ENCODE measurements at places on chromosomes 13 and 19.

DNA sequence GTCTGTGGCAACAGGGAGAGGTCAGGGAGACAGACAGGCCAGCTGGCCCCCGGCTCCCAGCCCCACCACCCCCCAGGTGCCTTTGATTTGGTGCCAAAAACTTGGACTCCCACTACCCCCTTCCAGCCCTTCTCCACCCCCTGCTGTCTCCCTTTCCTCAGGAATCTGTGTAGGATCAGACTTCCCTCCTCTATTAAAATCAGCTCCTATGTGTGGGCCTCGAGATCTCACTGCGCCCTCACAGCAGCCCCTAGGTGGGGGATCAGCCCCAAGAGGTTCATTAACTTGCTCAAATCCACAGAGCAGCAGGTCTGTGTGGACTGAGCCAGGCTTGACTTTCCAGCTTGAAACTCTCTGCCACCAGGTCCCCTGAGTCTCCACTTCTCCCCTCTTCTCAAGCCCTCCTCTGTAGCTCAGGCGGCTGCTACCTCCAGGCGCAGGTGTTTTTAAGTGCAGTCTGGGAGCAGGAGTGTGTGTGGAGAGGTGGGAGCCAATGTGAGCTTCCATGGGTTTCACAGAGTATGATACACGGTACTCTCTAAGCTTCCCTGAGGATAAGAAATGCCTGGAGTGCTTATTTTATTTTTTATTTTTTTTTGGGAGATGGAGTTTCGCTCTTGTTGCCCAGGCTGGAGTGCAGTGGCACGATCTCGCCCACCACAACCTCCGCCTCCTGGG, 1.7 kb downstream of the GAPDHS start:
- no peak for DNase-seq

- no peak for DNase-seq
These were observed 1512.0 kb downstream of the SLITRK1 start for GRCh38 chr13:82370316-82370715.

DNA sequence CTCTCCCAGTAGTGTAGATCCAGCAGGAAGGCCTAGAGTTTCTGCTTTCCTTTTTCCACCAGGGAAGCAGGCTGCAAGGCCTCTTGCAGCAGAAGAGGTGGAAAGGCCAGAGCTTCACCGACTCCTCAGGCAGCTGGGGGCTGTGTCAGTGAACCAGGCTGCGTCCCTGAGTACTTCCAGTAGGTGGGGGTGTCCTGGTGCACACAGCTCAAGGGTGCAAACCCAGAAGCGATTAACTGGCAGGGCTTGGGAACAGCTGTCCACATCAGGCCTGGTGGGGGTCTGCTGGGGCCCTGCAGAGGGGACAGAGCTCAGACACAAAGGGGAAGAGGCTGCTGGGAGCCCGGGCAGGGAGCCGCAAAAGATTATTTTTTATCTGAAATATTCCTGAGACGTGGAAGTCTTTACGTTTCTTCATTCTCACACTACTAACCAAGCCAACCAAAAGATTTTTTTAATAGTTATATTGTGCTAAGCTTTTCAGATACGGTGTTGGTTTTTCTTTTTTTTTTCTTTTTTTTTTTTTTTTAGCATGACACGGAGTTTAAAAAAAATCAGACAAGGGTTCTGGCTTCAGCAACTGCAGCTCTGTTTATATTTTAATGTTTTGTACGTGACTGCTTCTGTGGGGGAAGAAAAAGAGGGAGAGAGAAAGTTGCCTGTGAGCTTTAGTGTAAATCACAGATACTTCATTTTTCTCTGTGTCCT, 11.0 kb downstream of the TSHZ3 start:
- no peak for DNase-seq

DNA sequence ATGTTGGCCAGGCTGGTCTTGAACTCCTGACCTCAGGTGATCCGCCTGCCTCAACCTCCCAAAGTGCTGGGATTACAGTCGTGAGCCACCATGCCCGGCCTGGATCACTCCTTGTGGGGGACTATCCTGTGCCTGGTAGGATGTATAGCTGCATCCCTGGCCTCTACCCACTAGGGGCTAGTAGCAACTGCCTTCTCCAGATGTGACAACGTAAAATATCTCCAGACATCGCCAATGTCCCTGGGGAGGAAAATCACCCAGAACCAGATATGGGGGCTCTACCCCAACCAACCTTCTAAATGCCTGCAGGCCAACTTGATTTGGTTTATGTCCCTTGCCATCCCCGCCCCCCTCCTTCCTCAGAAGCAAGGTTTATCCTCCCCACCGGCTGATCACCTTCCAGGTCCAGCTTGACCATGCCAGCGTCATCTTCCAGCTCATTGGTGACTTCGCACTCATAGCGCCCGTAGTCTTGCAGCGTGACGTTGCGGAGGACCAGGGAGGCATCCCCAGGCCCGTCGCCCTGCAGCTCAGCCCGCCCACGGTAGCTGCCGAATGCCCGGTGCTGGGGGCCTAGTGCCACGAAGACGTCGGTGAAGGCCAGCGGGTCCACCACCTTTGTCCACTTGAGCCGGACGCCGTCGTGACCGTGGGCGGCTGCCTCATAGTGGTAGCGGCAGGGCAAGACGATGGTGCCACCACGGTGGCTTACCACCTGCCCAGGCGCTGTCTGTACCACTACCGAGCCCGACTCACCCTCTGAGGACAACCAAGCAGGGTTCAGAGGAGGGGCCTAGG, 12.5 kb downstream of the TM6SF2 start:
- DNase-seq: no peak

- DNase-seq: no peak
These were observed 65.4 kb upstream of the SOX1 start for GRCh38 chr13:112001571-112001970.

DNA sequence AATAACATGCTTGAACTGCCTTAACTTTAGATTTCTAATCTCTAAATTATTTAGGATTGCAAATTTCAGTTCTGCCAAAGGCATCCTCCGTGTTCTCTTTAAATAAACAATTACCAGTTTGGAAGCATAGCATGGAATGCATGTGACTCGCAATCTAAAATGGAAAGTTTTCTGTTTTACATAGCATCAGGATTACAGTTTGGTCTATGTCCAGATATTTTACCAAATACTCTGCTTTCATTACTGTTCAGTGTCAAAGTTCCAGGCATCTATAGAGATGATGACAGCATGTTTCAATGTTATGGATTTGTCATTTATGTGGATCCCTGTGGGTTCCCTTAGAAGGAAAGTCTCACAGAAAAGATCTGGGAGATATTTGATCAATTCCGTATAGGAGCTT, 16.8 kb downstream of the FLT1 start:
- no peak for DNase-seq

- DNase-seq: no peak
These were observed 5.5 kb upstream of the IFI30 start for GRCh38 chr19:18167975-18168645.

DNA sequence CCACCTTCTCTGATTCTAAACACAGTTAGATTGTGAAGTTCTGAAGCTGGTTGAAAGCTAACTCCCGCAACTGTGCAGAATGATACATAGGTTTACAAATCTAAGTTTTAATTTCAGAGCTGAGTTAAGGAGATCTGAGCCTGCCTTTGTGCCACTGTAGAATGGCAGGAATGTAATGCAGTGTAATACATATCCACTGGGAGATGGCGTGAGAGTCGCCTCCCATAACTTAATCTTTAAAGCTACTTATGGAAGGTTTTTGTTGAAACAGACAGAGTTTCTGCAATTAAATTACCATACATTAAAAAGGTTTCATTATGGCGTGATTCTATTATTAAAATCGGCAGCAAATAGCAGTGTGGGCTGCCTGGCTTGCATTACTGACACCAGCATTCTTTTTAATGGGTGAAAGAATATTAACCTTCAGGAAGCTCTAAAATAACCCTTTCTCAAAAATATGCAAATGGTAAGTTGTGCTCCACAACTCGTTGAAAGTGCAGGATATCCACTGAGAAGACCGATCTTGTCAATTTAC, 257.4 kb downstream of the OLFM4 start:
- DNase-seq: no peak

DNA sequence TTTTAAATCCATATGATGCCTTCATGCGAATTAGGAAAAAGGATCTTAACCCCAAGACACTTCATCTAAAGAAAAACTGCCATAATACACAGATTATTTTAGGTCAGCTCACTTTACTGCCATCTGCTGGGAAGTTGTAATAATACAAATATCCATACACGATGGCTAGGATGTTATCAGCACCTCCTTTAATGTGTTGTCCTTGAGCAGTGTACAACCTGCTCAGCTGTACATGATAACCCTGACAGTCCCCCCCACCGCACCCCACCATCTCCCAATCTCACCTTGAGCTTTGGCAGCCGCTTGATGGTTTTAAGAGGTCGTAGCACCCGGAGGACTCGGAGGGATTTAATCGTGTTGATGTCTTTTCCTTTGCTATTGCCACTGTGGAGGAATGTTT, 112.2 kb downstream of the IER2 start:
- DNase-seq: no peak

GRCh38 chr13:72566526-72566925, 160.9 kb downstream of the MZT1 start:
- no peak for DNase-seq

GRCh38 chr19:6095760-6096159, 14.5 kb downstream of the RFX2 start:
- no peak for DNase-seq

GRCh38 chr13:98284679-98285078, 107.6 kb upstream of the RNF113B start:
- DNase-seq: no peak

DNA sequence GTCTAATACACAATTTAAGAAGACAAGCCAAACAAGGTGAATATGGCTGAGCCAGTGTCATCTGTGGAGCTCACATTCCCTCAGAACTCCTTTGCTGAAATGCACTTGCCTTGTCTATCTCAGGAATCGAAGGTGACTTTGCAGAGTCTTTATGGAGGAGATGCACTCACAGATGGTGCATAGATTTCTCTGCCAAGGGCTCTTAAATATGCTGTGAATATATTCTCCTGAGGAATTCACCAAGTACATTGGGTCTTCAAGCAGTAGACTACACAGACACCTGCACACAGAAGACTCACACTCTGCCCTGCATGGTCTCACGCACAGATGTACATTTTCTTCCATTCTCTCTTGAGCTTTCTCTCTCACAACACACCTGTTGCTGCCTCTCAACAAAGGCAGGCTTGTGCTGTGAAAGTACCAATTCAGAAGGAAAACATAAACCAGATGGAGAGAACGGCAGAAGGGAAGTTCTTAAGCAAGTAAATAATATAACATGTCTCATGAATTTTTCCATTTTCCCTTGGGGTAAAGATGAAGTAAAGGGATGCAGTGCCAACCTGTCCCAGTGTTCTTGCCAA, 174.7 kb downstream of the DLEU7 start:
- no peak for DNase-seq

DNA sequence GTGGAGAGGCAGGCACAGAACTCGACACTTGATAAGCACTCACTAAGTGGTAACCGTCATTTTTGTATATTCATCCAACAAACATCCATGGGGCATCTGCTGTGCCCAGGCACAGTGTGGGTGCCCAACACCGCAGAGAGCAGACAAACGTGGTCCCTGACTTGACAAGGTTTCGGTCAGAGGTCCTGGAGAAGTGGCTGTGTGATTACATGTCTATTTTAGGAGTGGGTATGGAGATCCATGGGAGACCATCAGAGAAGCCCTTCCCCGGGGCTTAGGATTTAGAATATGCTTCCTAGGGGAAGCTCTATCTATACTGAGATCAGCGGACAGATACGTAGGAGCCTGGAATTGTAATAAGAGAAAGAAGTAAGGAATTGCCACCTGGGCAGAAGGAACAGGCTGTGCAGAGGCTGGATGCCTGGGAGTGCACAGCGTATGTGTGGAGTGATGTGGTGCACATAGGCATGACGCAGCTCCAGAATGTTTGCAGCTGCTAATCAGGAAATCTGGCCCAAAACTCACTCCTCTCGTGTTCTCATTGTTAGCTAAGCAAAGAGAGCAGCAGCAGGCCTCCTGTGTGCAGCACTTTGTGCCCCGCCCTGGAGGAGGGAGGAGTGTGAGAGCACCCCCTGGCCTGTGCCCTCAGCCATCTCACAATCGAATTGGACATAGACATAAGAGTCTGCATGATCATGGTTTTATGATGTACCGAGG, 23.0 kb upstream of the IRS2 start:
- DNase-seq: no peak

- no peak for DNase-seq
These were observed 619.0 kb downstream of the KCTD12 start for GRCh38 chr13:76267216-76267615.

DNA sequence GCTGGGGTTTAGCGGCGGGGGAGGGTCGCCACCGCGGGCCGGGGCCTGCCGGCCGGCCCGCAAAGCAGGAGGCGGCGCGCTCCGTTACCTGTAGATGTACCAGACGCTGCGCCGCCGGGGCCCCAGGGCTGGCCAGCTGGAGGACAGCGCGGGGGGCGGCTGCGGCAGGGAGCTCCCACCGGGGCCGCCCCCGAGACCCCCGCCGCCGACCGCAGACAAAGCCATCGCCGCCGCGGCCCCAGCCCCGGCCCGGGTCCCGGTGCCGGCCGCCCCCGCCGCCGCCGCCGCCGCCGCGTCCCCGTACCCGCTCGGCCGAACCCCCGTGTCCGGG, 24.8 kb downstream of the SHANK1 start:
- no peak for DNase-seq

DNA sequence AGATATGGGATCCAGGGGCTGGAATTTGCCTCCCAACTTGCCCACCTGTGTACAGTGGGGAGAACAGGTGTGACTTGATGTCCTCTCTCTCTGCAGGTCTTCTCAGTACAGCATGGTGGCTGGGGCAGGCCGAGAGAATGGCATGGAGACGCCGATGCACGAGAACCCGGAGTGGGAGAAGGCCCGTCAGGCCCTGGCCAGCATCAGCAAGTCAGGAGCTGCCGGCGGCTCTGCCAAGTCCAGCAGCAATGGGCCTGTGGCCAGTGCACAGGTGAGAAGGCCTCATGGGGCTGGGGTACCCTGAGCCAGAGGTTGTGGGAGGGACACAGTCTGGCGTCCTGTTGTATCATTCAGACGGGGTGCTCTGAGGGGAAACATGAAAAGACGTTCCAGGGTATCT, 3.0 kb downstream of the LENG8 start:
- no peak for DNase-seq

GRCh38 chr13:37023871-37024270, 23.3 kb downstream of the EXOSC8 start:
- no peak for DNase-seq

GRCh38 chr19:4908781-4909155, 533 bp upstream of the UHRF1 start:
- no peak for DNase-seq

DNA sequence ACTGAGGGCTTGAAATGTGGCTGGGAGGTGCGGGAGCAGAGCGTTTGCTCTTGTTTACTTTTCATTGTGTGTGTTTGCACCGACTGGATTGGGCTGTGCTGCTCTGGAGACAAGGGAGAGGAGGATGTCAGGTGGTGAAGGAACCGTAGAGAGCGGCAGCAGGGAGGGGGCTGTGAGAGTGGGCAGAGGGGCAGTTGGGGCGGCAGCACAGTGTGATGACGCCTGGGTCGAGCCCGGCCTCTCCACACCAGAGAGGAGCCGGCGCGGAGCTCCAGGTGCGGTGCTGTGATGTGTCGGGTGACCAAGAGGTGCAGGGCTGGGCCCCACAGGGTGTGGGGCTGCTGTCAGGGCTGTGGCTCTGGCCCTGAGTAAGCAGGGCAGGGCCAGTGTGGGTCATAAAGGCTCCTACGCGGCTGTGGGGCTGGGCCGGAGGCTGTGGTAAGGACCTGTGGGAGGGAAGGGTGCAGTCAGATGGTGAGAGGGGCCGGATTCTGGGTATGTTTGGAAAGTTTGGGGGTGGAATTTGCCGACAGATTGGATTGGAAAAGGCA, 10.5 kb downstream of the NAXD start:
- no peak for DNase-seq

GRCh38 chr13:103514619-103515018, 448.4 kb upstream of the SLC10A2 start:
- DNase-seq: peak; percentile 46

- DNase-seq: no peak
These were observed 916.7 kb downstream of the PCDH9 start for GRCh38 chr13:66313413-66313812.
